ENCODE measurements at places on chromosomes 13 and 19.

GRCh38 chr13:28548872-28549271 is 53.9 kb upstream of the FLT1 start:
- DNase-seq: no peak

- DNase-seq: no peak
Observed at GRCh38 chr13:20669162-20669561, 34.3 kb upstream of the IL17D start.

DNA sequence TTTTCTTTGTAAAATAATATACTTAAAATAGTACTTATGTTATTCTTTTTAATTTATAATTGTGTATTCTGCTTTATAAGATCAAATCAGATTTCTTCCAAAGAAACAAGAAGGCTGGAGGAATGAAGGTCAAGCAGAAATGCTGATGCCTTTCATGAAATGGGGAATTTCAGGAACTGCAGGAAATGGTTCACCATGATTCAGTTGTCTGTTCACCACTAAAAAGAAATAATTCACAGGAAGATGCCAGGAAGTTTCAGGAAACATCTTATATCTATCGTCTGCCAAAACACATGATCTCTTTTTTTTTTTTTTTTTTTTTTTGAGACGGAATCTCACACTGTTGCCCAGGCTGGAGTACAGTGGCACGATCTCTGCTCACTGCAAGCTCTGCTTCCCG is 15.7 kb upstream of the SCEL start:
- no peak for DNase-seq

DNA sequence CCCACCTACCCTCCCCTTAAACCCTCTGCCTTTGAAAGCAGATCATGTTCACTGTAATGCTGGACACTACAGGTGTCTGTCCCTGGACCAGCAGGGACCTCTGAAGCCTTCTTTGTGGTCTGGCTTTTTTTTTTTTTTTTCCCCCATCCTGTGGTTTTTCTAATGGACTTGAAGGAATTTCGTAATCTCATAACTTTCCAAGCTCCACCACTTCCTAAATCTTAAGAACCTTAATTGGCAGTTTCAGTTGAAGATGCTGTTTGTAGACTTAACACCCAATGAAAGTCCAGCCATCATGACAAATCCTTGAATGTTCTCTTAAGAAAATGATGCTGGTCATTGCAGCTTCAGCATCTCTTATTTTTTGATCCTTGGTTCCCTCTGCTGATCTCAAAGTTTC is 45.0 kb upstream of the LRCH1 start:
- no peak for DNase-seq

GRCh38 chr19:58387338-58388174 is 487 bp downstream of the RPS5 start:
- DNase-seq: no peak

DNA sequence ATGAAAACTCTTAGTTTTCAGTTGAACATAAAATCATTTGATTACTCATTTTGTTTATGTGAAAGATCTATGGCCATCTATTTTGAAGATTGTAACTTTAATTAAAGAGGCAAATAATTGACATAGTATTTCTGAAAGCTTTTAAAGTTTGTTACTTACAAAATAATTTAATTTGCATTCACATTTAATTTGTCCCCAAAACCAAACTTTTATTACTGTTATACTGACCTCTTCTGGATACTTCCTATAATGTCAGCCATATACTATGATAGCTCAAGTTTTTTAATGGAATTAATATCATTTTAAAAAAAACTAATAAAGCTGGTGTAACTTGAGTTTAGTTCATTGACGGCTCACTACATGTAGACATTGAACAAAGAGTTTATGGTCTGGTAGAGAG is 4.9 kb upstream of the SGCG start:
- no peak for DNase-seq

GRCh38 chr13:59494560-59494970 is 669.2 kb downstream of the DIAPH3 start:
- no peak for DNase-seq

DNA sequence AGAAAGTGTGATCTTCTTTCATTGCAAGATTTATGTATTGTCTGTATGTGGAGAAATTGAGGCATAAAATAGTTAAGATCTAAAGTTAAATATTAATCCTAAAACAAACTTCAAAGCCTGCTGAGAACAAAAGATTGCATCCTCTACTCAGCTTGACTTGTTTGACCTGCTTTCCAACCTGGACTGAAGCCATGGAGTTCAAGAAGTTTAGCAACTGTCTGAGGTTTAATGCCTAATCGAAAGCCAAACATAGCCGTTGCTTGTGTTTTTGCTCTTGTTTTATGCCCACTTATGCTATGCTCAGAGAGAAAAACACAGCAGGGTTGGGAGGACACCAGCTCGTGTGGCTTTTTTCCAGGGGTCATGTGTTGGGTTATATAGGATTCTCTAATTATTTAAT is 135.6 kb downstream of the NUFIP1 start:
- no peak for DNase-seq

GRCh38 chr13:65912516-65912915 is 1317.6 kb downstream of the PCDH9 start:
- DNase-seq: no peak

- no peak for DNase-seq
Observed at GRCh38 chr13:64423467-64423866, 2806.7 kb downstream of the PCDH9 start.

DNA sequence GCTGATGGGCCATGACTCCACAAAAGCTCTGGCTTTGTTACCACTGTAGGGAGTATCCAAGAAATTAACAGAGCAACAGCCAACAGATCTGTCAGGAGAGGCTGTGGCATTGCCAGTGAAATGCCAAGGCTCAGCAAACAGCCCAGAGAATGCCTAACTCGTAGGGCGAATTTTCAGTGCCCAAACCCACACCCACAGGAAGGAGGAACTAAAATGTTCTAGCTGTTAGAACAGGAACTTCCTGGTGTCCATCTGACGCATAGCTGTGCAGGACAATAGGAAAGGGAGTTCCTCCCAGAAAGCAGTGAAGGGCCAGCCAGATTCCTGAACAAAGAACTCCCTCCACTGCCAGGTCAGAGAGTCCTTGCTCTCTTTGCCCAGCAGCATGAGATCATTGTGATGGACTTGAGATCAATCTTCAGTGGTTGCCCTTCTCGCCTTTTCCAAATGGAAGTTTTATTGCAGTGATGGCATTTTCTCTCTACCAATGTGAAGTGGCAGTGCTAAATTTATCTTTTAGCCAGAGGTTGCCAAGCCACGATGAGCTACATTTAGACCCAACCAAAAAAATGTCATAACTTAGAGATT is 224.2 kb upstream of the STARD13 start:
- DNase-seq: no peak

DNA sequence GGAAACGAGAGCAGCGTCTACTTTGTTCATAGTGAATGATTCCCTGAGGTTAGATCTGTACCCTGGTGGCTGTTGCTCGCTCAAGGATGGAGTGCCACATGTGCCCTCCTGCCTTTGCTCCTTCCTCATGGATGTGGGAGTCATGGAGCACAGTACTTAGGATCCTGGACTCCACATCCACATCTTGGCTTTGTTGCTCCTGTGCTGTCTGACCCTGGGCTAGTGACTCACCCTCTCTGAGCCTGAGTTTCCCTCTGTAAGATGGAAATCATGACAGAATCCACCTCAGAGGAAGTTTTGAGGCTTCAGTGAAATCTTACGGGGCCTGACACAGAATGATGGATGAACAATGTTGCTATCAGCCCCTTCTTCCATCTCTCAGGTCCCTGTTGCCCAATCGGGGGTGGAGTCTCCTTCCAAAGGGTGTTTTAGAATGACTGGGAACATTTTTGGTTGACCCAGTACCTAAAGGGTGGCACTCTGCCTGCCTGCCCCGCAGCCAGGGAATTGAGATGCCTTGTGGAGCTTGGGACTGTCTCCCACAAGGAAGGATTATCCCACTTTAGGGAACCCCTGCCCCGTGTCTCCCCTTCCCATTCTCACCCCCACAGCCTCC is 9.8 kb upstream of the TIMM50 start:
- DNase-seq: no peak

- no peak for DNase-seq
Observed at GRCh38 chr13:114324334-114324733, 10.0 kb downstream of the CHAMP1 start.

Measured in activated T-cell treated with anti-CD3 and anti-CD28 coated beads for 4 hours (primary cell).